Aortic smooth muscle cell (primary cell): ENCODE measurements at places on chromosomes 4 and X. TPM values are rescaled to one million over a fixed set of nuclear protein-coding genes. Genes with fewer than 3 reads are reported as not detected.

Gene DSPP
- total RNA-seq = not detected in 2 replicates

Gene SSX1
- not detected in 2 replicates for total RNA-seq

Gene G3BP2
- 123 and 130 TPM in 2 replicates for total RNA-seq

Gene FGFRL1
- total RNA-seq = 15.7 and 19.6 TPM in 2 replicates

Gene ITIH6
- total RNA-seq = under 0.01 TPM in 1 of 2 replicates, not detected in the other

Gene NALF2
- total RNA-seq = not detected in 2 replicates

Gene RHOXF2B
- not detected in 2 replicates for total RNA-seq

Gene ITM2A
- total RNA-seq = 0.13 and 1.4 TPM in 2 replicates

Gene DRD5
- total RNA-seq = not detected in 2 replicates

Gene SPANXC
- total RNA-seq = not detected in 2 replicates

Gene ADGRL3
- 0.06 and 3.0 TPM in 2 replicates for total RNA-seq

Gene PDK3
- 25.9 and 34.3 TPM in 2 replicates for total RNA-seq

Gene CCKAR
- 0.13 TPM in 1 of 2 replicates, not detected in the other for total RNA-seq

Gene TBX22
- total RNA-seq = not detected in 2 replicates

Gene ODAPH
- total RNA-seq = not detected in 2 replicates

Gene PPP1R2C
- total RNA-seq = not detected in 2 replicates

Gene BGN
- total RNA-seq = 56.3 and 168 TPM in 2 replicates

Gene YY2
- 1.6 and 2.7 TPM in 2 replicates for total RNA-seq

Gene FMR1NB
- not detected in 2 replicates for total RNA-seq

Gene CENPVL2
- not detected in 2 replicates for total RNA-seq

Gene GLRA2
- not detected in 2 replicates for total RNA-seq

Gene FRG2
- not detected in 2 replicates for total RNA-seq

Gene EGF
- 0.06 and 0.13 TPM in 2 replicates for total RNA-seq

Gene IL2RG
- total RNA-seq = not detected in 2 replicates
